ENCODE measurements at places on chromosomes 11 and 22.

DNA sequence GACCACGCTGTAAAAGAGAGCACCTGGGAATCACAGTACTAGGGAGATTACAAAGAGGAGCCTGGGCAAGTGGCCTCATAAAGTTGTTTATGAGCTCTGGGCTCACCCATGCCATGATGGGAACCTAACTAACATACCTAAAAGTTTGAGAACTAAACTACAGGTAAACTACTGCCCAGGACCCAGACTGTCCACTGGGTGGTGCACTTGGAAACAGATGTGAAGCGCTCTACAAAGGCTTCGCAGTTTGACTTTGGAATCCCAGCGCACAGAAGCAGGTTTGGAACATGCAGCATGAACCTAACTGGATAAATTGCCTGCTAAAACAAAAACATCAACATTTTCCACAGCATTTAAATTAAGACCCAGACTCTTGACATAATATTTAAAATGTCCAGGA is 418.6 kb downstream of the FAM181B start:
- DNase-seq = no peak

GRCh38 chr22:39570226-39570625 is 327 bp upstream of the CACNA1I start:
- no peak for DNase-seq

- no peak for DNase-seq
These were observed 59.0 kb downstream of the THAP12 start for GRCh38 chr11:76321820-76322524.

- peak; percentile 51 for DNase-seq
These were observed 5.3 kb upstream of the CDC42BPG start for GRCh38 chr11:64849598-64850356.

- DNase-seq = no peak
These were observed 44.6 kb upstream of the PARVG start for GRCh38 chr22:44136112-44136511.

DNA sequence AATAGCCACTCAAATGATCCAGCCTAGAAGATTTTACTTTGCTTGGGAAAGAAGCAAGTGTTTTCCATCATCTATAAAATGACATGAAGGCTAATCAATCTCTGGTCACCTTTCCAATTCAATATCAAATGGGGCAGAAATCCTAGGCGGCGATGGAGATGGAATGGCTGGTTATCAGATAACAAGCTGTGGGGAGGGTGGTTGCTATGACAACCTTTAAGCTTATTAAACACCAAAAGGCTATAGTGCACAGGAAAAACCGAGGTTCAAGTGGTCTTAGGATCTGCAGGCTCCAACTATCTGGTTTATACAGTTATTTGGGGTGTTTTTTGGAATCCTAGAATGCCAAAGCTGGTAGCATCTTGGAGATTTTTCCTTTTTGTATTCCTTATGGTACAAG is 13.9 kb upstream of the BSX start:
- no peak for DNase-seq
